ENCODE measurements at places on chromosomes 7 and 10.

- no peak for DNase-seq
These were observed 7.1 kb upstream of the RBM28 start for GRCh38 chr7:128350708-128351295.

GRCh38 chr10:70801854-70802253 lies 13.9 kb upstream of the SGPL1 start:
- DNase-seq = no peak

DNA sequence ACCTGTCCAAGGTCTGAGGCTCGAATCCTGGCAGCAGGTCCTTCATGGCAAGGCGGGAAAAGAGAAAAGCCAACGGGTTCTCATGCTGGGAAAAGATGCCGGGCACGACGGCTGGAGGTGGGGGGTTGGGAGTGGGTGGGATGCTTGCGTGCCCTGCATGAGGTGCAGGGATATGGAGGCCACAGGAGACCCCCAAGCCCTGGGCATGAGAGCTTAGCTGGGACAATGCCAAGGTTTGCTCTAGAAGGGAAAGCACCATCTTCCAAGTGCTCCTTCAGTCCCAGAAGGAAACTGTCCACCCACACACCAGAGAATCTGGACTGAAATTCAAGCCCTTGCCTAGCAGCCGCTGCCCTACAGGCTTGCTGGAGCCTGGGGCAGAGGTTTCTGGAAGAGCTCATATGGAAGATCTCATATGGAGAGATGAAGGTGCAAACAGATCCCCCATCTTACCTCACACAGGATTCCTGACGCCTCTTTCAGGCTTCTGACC lies 64.3 kb downstream of the ZRANB1 start:
- no peak for DNase-seq

GRCh38 chr10:129792141-129792540 lies 171.9 kb downstream of the EBF3 start:
- no peak for DNase-seq

GRCh38 chr10:27157150-27157549 lies 2.0 kb downstream of the MASTL start:
- peak; percentile 17 for DNase-seq

DNA sequence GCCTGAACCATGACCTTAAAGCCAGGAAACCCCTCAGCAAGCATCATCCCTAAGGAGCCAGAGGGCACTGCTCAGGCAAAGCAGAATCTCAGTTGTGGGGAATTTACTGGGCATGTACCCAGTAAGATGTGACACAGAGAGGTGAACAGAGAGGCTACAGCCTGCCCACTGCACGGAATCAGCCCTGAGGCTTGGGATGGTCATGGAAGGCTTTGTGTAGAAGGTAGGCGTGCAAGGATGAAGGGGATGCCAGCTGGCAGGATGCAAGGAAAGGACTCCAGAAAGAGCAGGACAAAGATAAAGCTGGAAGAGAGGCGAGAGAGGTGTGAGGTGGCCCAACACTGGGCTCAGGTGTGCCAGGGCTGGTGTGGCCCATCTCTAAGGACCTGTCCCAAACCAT lies 2.4 kb upstream of the AIFM2 start:
- DNase-seq = no peak

DNA sequence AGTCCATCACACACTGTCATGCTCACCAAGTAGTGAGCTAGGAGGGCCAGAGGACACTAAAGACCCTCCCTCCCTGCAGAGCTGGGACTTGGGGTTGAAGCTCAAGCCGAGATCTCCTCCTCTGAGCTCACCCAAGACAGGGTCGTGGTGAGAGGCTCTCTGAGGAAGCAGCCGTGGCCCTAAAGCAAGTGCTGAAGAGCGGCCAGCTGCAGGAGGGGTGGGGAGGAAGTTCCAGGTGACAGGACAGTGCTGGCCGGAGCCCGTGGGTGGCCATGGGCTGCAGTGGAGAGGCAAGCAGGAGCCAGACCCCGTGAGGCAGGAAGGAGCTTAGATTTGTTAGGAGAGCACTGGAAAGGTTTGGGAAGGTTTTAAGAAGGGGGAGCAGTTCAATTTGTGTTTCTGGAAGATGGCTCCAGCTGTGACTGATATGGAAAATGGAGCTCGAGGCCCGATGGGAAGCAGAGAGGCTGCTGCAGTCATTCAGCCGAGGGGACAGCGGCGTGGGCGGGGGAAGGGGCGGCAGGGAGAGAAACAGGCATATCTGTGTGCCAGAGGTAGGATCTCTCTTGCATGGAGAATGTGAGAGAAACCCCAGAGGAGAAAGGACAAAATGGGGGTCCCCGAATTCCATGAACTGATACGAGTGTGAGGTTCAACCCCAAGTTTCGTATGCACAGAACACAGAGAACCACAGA lies 26.9 kb upstream of the DNAAF5 start:
- no peak for DNase-seq
